ENCODE measurements at places on chromosomes 12 and 14.

DNA sequence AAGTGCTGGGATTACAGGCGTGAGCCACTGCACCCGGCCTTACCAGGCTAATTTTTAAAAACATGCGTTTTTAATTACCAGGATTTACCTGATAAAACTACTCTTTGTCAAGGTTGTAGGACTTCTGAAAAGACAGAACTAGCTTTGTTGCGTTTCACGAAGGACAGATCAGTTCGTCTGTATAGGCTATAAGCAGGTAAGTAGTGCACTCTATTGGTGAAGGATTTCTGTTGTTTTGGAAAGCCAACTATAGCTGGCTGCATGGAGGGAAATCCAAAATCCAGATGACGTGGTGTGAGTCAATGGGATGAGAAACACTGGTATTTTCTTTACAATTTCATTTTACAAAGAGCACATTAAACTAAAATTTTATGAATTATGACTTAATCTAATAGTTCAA is 14.6 kb downstream of the GNPNAT1 start:
- DNase-seq = no peak

GRCh38 chr12:5872745-5873144 is 72.3 kb downstream of the ANO2 start:
- no peak for DNase-seq

- no peak for DNase-seq
Measured at GRCh38 chr14:31278883-31279282, 71.3 kb upstream of the HECTD1 start.

DNA sequence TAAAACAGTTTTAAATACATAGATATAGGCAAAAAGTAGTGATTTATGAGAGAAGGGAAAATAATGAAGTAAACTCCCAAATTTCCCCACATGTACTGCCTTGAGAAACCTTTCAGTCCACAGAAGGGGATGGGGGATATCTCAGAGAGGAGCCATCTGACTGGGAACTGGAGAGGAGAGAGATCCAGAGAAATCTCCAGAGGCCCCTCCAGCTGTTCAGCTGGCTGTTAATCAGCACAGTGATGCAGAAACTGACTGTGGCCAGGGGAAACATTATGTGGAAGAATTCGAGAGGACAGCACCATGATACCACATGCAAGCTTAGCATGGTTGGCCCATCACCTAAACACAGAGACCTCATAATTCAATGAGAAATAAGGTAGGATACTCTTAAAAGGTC is 1165.9 kb upstream of the TMEM132C start:
- DNase-seq = no peak

- DNase-seq = no peak
Measured at GRCh38 chr12:14802247-14802646, 1.0 kb downstream of the WBP11 start.

GRCh38 chr12:76908303-76909017 is 29.6 kb upstream of the CSRP2 start:
- no peak for DNase-seq

- no peak for DNase-seq
Measured at GRCh38 chr14:104552738-104553125, 26.8 kb upstream of the C14orf180 start.

DNA sequence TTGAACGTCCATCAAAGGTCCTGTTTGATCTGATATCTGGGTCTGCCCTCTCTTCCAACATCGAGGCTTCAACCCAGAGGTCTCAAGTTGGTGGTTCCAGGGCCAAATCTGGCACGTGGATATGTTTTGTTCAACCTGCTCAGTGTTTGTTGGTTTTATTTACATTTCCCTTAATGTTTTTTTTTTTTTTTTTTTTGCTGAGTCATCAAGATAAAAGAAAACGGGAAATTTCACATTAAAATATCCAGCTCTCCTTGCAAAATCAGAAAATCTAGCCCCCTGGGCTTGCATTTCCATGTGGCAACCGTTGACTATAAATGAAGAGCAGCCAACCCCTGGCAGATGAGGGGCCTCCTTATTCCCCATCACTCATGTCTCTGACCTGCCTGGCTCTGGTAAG is 765.6 kb upstream of the TBX3 start:
- no peak for DNase-seq

DNA sequence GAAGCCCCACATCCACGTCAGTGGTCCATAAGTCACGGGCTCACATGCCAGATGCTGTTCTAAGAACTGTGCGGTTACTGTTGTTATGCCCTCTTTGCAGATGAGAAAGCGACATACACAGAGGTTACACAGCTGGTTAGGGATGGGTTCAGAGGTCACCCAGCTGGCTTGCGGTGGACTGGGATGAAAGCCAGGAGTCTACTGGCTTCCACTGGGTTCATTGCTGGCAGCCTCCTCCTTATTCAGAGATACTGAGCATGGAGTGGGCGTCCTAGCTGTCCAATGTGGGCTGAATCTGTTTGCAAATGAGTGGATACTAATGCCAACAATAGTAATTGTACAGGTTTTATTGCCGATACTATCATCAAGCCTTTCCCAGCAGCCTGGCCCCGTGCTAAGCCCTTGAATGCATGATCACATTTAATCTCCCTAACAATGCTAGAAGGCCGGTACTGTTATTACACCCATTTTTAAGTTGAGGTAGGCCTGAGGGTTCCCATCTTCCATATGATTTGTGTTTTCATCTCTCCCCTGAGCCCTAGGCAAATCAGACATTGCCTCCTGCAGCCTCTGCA is 129.1 kb downstream of the PLXNC1 start:
- DNase-seq = no peak

GRCh38 chr12:39348523-39348922 is 94.4 kb downstream of the KIF21A start:
- no peak for DNase-seq

Measured in HuH-7.5 (cell line).